ENCODE measurements at places on chromosomes 12 and 14. TPM values are rescaled to one million over a fixed set of nuclear protein-coding genes. Genes with fewer than 3 reads are reported as not detected.

CD9 gene
- 176 TPM for total RNA-seq

ST8SIA1 gene
- 1.6 TPM for total RNA-seq

MYF5 gene
- not detected for total RNA-seq

CACNA1C gene
- 42.1 TPM for total RNA-seq

KRT71 gene
- not detected for total RNA-seq

TTC5 gene
- total RNA-seq, result 9.1 TPM

SLC39A2 gene
- not detected for total RNA-seq

GLIPR1L1 gene
- total RNA-seq, result not detected
